ENCODE measurements at places on chromosomes 3 and 15. TPM values are rescaled to one million over a fixed set of nuclear protein-coding genes. Genes with fewer than 3 reads are reported as not detected.

The HRG gene
- total RNA-seq, result not detected

GRCh38 chr15:44300572-44300971 lies 12.1 kb downstream of the GOLM2 start:
- H3K36me3 ChIP-seq, result no peaks in the 10 kb centered on the region
- no peaks in the 10 kb centered on the region for H3K4me1 ChIP-seq
- no peak overlapping the region for H3K27ac ChIP-seq
- DNase-seq, result no peak
- no peaks in the 10 kb centered on the region for H3K27me3 ChIP-seq

The ADAMTS9 gene
- 152 TPM for total RNA-seq

DNA sequence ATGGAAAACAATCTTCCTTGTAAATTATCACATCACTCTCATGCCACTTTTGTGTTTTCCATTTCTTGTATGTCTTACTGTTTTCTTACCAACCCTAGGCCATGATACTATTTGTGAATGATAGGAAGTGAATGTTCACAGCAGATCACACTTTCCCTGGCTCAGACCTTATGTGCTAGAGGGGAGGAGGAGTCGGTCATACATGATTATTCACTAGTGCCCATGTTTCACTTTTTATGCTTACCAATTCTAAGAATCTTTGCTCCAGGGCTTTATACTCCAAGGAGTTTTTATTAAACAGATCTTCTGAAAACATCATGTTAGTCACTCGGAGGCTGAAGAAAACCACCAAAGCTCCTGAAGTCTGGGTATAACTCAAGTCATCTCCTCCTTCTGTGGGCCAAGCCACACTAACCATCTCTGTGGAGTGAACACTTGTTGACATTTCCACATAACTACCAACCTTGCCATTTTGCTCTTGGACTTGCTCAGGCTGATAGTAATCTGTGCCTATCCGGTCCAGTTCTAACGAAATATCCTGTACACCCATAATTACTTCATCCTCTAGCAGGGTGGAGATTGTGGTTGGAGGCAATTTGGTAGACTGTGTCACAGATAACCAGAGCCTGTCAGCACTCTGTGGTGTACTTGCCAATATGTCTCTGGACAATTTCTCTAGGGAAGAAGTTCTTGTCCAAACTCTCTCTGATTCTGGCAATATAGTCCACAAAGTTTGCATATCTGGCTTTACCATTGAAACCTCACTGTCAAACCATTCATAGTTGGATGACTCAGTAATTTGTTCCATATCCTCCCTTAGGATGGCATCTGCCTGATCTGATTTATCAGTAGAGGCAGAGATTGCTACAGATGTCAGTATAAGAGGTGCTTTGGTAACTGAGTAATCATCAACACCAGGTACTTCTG lies 76.8 kb downstream of the IMPG2 start:
- H3K27ac ChIP-seq, result no peak overlapping the region
- no peaks in the 10 kb centered on the region for H3K4me1 ChIP-seq
- no peak overlapping the region for H3K4me3 ChIP-seq
- H3K27me3 ChIP-seq, result no peaks in the 10 kb centered on the region
- no peak for DNase-seq

All from uterus (tissue), 4 donors.